Lung (tissue), 17 donors: ENCODE measurements at places on chromosomes 2 and 18.

DNA sequence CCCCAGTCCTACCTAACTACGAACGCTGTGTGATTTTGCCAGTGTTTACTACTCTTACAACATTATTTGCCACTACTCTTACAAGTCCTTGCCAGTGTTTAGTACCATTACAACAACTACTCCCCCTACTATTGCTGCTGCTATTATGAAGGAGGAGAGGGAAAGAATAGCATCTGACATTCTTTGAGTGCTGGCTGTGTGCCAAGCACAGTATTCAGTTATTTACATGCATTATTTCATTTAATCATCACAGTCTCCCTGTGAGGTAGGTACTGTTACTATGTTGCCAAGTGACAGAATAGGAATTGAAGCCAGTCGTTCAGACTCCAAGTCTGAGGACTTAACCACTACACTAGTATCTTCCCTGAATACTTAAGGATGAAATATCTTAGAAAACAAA is 185.9 kb upstream of the FOSL2 start:
- no peak overlapping the region for H3K4me3 ChIP-seq
- H3K27ac ChIP-seq: no peak overlapping the region
- no peaks in the 10 kb centered on the region for H3K27me3 ChIP-seq
- peak; percentile 30 for DNase-seq
- H3K36me3 ChIP-seq: no peaks in the 10 kb centered on the region

DNA sequence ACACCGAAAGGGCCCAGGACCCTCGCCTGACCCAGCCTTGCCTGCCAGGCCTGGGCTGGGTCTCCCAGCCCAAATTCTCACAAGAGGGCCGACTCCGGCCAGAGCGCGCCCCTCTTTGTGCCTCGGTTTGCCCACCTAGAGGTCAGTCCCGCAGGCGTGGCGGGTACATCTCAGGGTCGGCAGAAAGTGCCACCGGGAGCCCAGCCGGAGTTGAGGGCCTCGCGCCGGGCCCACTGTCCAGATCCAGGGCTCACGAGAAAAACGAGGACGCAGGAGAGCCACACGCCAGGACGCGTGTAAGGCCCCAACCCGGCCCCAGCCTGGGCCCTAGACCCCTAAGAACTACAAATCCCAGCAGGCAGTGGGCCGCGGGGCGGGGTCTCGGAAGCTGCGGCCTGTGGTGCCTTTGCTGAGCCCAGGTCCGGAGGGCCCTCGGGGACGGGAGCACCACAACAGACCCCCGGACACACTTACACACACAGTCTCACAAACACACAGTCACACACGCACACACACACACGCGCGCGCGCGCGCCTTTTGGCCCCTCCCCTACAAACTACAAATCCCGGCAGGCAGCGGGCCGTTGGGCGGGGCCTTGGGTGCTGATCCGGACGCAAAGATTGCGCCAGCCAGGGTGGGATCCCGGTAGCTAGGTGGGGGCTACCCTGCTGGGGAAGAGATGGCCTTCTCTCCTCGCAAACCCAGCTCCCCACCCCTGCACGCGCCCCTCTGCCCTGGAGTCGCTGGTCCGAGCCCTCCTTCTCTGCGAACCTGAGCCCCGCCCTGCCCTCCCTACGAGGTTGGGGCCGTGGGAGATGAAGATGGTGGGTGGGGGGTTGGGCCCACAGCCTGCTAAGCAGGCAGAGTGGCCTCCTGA is at the start of gene SH2D6:
Gene SH2D6 (plus strand): TSS at position 583 of the 877 bp plus-strand sequence. CDS start 10,752 bp downstream, outside the sequence.
- peak; percentile 88 for DNase-seq
- H3K4me1 ChIP-seq: peaks cover 12% of the 10 kb centered on the region
- no peaks in the 10 kb centered on the region for H3K27me3 ChIP-seq
- H3K27ac ChIP-seq: peak within 1 kb of the TSS; percentile 63
- peak within 1 kb of the TSS; percentile 72 for H3K4me3 ChIP-seq
- no peaks in the 10 kb centered on the region for H3K36me3 ChIP-seq

- no peak for DNase-seq
- no peak overlapping the region for H3K27ac ChIP-seq
- H3K4me3 ChIP-seq: no peak overlapping the region
- no peaks in the 10 kb centered on the region for H3K4me1 ChIP-seq
- H3K36me3 ChIP-seq: peaks cover 61% of the 10 kb centered on the region
- H3K27me3 ChIP-seq: no peaks in the 10 kb centered on the region
These were observed 250.5 kb downstream of the TWIST2 start for GRCh38 chr2:239098288-239098970.

DNA sequence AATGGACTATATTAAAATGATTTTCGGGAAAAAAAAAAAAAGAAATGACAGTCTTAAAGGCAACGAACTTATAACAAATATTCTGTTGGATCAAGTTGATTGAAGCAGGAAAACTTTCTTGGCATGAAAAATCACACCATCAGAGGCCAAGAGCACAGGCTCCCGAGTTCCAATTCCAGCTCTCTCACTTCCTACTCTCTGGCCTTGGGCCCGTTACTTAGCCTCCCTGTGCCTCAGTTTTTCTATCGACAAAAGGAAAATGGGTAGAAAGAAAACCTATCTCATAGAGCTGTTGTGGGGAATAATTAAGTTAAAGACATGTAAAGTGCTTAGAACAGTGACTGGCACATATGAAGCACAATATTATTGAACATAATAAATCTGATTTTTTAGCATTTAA is 74.2 kb downstream of the HNRNPLL start:
- no peak overlapping the region for H3K27ac ChIP-seq
- no peaks in the 10 kb centered on the region for H3K36me3 ChIP-seq
- H3K27me3 ChIP-seq: no peaks in the 10 kb centered on the region
- DNase-seq: no peak

GRCh38 chr18:76441668-76442412 is 53.2 kb downstream of the ZNF516 start:
- peaks cover 25% of the 10 kb centered on the region for H3K4me1 ChIP-seq
- H3K4me3 ChIP-seq: no peak overlapping the region
- H3K27ac ChIP-seq: no peak overlapping the region
- no peak for DNase-seq
- peaks cover 30% of the 10 kb centered on the region for H3K36me3 ChIP-seq
- no peaks in the 10 kb centered on the region for H3K27me3 ChIP-seq
